ENCODE measurements at places on chromosomes 11 and 22.

- DNase-seq: no peak
These were observed 69.2 kb upstream of the PRR5 start for GRCh38 chr22:44632541-44633396.

DNA sequence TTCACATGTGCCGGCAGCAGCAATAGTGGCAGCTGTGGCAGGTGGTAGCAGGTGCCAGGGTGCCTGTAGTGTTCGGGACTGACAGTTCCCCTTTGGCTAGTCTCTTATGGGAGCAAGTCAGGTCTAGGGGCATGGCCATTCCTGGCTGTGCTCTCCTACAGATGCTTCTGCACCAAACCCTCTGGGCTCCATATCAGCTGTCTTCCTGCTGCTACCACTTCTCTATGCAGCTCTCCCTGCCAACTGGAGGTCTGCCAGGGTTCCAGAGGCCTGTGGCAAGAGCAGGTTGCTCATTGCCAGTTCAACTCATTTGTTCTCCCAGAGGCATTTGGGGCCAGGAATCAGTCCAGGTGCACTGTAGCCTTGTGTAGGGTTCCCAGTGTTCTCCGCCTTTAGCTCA is 473.7 kb downstream of the JRKL start:
- DNase-seq: no peak

DNA sequence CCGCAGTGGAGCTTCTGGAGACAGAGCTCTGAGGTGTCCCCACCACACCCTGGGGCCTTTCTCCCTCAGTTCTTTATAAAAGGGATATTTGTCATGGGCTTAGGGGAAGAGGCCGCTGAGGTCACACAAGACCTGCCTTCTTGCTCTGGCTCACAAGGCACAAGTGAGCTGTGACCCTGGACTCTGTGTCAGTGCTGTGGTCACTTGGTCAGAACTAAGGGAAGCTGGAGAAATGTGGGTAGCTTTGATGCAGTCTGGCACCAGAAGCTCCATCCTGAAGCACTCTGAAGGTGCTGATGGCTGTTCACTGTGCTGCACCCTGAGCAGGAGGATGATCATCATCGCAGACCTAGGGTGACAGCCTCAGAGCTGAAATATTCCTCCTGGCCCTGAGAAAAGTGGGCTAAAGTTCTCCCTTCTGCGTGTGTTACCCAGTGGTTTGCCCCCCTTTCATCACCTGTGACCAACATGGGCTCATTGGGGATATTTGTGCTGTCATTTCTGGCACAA is 28.1 kb upstream of the VPREB1 start:
- DNase-seq: no peak

GRCh38 chr11:92638678-92639077 is 330.8 kb upstream of the MTNR1B start:
- no peak for DNase-seq

DNA sequence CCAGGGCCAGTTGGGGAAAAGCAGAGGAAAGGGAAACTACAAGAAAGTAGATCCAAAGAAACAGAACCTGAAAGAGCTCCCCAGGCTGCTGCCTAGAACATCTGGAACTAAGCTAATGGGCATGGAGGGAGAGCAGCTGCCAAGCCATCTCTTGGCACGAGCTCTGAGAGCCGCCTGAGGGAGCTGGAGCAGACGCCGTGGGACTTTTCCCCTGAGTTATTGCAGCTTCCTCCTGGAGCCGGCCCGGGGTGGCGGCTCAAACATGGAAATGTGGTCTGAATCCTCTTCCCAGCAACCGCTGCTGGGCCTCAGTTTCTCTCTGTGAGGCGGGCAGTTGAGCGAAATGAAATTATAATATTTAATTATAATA is 41.8 kb downstream of the LIF start:
- DNase-seq: no peak

DNA sequence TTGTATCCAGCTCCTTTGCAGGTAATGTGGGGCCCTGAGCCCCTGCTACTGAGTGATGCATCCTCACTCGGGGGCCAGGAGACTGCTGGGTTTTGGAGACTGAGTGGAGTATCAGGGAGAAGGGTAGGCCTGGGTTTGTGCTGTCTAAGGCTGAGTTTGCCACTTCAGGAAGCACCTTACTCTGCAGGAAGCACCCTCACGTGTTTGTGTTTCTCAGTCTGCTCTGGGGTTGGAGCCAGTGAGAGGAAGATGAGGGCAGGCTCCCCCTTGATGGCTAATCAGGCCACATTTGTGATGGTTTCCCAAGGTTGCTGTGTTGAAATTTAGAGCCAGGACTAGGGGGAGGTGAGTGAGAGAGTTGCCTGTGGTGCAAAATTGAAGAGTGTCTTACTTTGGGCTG is 13.7 kb upstream of the THY1 start:
- no peak for DNase-seq

DNA sequence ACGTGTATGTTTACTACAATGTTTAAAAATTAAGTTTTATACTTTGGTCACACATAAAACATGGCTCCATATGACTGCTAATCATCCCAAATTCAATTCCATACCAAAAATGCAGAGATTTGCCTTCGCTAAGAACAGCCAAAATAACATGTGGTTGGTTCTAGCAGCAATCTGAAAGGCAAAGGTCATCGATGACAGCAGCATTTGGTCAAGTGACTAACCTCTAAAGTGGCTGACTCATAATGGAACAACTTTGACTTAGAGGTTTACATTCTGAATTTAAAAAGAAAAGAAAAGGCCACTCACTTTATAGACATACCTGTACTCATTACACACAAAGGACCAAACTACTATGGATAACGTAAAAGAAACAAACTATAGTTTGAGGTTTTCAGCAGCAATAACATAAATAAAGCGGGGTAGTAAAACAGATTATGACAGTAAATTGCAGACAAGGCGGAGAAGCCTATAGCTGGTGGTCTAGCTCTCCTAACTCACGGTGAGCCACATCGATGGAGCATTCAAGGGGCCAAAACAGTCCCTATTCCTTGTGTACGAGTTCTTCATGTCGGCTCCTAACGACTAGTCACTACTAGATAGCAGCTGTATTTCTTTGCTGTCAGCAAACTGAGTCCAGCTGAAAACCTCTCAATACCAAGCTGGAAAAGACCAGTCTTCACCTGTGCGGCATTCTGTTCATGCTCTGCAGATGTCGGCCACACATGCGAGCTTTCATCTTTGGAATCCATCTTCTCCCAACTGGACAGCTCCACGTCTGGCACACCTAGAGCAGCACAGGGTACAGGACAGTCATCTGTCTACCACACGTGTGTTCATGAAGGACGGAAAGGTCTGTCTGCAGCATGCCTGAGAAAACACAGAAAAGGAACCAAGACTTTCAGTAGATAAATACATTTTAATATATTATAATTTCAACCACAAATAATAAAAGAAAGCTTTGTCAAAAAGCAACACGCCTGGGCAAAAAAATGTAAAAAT is 42.1 kb downstream of the PRDM10 start:
- DNase-seq: no peak

DNA sequence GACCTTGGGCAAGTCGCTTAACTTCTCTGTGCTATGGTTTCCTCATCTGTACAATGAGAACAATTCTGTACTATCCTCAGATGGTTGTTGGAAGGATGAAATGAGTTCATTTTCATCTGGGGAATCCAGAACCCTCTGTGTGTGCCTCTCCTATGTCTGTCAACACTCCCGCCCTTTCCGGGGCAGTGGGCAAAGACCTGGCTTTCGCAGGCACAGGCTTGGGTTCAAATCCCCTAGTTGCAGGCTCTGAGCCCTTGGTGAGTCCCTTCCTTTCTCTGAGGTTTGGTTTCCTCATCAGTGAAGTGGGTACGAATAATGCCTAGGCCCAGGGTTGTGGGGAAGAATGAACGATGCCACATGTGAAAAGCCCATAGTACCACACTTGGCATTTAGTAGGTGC is 6.0 kb downstream of the PNPLA5 start:
- DNase-seq: no peak

Measured in activated CD4-positive, CD25-positive, alpha-beta regulatory T cell treated with anti-CD3 and anti-CD28 coated beads, Interleukin-2, amount 50 U/mL, for 72 hours (primary cell).